ENCODE measurements at places on chromosomes 3 and 15.

- DNase-seq: no peak
These were observed 44.5 kb downstream of the CMSS1 start for GRCh38 chr3:99862208-99862607.

DNA sequence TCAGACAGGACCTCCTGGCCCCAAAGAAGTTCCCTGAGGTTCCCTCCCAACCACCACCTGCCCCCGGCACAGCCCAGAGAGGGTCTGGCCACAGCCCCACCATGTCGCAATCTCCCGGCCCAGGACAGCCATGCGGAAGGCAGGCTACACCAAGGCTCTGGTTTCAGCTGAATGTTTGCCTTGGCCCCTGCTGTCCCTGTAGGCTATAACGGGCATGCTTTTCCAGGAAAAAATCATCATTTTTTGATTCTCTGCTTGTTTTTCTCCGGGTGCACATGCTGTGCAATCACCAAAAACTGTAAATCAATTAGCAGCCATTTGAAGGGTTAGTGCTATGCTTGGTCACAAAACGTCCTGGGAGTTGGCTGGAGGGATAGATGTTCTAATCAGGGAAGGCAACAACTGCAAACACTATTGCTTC is 142.7 kb upstream of the IGF1R start:
- DNase-seq: peak; percentile 58

DNA sequence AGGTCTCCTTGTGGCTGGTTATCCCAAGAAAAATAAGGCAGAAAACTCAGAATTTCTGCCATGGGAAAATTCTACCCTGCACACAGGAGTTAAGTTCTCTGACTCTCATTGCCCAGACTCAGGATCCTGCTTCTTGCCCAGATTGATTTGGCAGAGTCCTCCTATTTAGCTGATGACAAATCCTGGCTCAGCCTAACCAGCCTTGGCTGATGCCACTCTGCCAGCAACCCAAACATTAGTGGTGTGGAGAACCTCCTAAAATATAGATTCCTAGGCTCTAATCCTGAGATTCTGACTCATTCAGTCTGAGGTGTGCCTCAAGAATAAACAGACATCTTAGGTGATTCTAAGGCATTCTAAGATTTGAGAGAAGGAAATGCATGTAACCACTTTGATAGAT is 60.5 kb upstream of the ACTC1 start:
- no peak for DNase-seq

GRCh38 chr15:25469377-25469776 is 30.6 kb upstream of the UBE3A start:
- no peak for DNase-seq

DNA sequence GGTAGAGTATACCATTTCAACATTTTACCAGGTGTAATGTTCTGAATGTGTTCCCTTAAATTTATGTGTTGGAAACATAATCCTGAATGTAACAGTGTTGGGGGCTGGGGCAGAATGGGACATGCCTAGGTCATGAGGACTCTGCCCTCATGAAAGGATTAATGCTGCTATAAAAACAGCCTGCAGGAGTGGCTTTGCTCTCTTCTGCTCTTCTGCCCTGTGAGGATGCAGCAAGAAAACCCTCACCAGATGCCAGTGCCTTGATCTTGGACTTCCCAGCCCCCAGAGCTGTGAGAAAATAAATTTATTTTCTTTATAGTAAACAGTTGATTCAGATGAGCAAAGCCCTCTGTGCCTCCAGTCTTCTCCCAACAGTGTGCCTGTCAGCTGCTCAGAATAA is 326.0 kb upstream of the ONECUT1 start:
- no peak for DNase-seq

DNA sequence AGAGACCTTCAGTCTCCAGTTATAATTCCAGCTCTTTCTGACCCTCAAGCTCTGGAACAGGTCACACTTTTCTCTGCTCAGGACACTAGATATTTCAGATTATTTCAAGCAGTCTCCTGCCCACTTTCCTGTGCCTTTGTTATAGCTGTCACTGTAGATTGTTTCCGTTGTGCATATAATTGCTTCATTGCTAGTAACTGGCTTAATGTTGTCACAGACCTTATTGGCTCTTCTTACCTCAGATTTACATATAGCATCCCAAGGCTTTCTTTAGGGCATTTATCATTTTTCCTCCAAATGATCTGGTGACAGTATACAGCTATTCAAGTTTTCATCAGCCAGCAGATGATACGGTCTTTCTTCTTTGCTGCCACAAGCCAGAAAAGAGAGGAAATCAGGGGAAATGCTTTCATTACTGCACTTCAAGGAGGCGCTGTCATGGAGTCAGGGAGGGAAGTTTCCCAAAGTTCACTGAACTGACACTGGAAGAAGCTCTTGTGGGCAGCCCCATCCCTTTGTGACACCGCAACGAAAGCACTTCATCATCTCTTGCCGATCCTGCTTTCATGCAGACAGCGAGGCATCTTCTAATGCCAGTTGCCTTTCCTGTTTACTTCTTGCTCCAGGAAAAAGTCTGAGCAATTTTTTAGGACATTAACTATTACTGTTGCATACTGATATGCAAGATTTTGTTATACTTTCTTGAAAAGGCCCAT is 181.9 kb downstream of the CDIN1 start:
- no peak for DNase-seq

DNA sequence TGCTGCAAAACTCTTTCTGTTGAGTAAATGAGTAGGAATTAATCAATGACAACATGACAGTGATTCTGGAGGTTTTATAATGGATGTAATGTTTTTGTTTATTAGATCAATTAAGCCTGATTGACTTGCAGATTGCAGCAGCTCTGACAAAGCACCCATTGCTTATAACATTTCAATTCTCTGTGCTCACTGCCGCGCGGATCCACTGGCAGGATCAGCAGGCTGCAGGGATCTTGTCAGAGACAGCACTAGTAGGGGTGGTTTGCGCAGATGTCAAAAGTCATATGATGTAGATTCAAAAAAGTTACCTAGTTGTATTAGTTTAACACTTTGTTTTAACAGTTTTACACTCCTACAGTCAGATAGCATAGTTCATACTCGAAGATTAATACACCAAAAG is 93.4 kb downstream of the MBNL1 start:
- no peak for DNase-seq
